ENCODE measurements at places on chromosomes 1 and 21.

- DNase-seq, result no peak
Measured at GRCh38 chr1:170075186-170075585, 691 bp upstream of the KIFAP3 start.

DNA sequence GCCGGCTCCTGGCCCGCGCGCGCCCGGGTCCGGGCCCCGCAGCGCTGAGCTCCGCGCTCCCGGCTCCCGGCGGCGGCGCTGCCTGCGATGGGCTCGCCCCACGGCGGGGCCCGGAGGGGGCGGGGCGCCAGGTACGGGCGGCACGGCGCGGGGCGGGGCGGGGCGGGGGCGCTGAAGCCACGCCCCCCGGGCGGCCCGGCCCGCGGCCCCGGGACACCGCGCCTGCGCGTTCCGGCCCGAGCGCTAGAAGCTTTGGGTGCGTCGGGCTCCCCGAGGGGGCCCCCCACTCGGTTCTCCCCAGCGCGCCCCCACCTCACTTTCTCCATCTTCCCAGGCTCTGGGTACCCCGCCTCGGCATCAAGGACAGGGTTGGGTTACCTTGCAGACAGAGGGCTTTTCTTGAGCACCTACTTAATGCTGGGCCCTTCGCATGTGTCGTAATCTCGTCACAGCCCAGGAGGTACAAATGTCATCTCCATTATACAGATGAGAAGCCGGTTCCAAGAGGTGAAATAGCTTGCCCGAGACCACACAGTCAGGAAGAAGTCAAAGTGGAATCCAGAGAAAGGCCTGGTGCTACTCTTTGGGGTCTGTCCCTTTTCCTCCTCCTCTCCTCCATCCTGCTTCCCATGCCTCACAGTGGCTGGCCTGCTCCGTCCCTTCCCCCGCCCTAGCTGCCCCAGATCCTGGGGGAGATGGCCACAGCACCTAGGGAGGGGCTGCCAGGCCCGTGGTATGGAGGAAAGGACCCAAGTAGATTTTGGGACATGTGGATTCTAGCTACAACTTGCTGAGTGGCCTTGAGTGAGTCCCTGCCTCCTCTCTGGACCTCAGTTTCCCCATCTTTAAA, 46.5 kb downstream of the RAP1GAP start:
- DNase-seq, result no peak

GRCh38 chr1:8097077-8097799, 71.1 kb upstream of the ERRFI1 start:
- DNase-seq, result no peak

DNA sequence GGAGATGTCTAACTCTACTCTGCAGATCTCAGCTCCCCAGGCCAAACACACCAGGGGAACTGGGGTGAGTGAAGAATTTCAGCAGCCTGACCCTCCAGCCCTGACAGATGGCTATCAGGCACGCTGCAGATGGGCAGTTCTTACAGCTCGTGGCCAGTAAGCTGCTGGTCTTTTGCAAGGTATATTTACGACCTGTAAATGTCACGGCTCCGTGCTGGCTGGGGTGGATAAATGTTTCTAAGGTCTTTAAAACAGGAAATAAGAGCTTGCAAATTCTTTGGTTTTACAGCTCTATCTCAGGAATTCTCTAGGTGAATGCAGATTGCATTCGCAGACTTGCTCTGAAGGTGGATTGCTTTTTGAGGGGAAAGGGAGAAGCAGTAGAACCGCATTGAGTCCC, 10.1 kb downstream of the DOP1B start:
- DNase-seq, result no peak

GRCh38 chr1:82722608-82723007, 921.9 kb downstream of the ADGRL2 start:
- DNase-seq, result no peak

GRCh38 chr1:79969886-79970285, 963.4 kb upstream of the ADGRL4 start:
- no peak for DNase-seq

GRCh38 chr1:241557551-241558193, 25.5 kb downstream of the KMO start:
- no peak for DNase-seq

DNA sequence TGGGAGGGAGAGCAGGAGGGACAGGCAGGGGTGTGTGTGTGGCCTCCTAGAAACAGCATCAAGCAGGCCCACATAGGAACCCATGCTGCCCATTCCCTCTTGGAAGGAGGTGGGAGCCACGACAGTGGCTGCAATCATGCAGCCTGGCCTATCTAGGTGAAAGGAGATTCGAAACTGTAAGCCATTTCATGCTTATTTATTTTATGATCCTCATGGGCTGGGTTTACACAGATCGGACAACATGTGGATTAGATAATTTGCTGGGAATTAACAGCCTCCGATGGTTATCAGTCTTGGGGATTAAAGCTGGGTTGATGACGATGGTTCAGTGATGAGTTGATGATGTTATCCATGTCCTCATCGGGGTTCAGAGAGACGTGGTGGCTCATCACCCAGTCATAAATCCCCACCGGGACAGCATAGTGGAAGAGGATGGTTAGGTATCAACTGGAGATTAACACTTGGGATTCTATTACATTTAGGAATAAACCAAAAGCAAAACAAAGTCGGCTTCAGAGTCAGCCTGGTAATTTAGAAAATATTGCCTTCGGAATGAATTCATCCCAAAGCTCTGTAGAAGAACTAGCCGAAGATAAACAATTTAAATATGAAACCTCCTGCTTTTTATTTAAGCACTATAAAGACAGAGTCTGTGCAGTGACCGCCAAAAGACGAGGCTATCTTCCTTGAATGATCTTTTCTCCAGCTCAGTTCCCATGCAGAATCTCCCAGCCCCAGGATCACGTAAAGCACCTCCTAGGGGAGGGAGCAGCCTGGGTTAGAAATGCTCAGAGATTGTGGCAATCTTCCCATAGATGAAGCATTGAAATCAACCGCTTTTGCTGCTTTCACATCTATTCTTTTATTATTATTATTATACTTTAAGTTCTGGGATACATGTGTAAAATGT, 252.8 kb downstream of the FOXD2 start:
- no peak for DNase-seq

DNA sequence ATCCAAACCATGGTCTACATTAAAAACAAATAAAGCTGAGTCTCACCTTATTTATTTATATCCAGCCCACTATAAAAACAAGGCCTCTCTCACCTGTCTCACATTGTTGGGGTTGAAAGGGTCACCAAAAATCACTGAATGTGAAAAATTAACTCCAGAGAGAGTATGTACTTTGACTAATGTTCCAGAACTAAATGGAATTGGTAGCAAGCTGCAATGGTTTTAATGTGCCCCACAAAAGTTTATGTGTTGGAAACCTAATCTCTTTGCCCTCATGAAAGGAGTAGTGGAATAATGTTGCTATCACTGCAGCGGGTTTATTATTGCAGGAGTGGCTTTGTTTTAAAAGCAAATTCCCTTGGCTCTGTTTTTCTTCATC, 230.3 kb downstream of the LTN1 start:
- DNase-seq, result no peak

DNA sequence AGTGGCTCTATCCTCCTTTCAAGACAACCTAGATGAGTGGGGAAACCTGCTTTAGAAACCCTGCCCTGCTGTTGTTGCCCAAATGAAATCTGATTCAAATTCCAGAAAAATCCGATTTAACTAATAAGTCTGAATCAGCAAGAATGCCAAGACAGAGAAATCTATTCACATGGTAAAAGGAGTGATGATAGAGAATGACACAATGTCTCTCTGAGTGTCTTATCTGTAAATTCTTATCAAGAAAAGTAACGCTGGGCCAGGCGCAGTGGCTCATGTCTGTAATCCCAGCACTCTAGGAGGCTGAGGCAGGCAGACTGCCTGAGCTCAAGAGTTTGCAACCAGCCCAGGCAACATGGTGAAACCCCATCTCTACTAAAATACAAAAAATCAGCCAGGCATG, 13.7 kb upstream of the GUCA2A start:
- no peak for DNase-seq

DNA sequence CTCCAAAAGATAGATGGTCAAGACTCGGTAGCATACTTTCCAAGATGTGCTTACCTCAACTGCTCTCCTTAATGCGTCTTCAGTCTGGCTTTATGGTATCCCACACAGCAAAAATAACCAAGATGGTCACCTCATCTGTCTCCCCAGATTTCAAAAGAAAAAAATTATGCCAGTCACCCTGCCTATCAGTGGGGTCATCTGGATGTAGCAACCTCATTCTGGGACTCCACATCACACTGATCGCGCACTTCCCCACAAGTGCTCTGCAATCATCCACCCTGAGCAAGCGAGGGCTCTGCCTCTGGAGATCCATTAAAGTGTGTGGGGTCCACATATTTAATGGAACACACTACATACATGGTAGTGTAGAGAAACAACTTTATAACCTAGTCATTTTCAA, 42.5 kb downstream of the ACBD3 start:
- DNase-seq, result no peak

- no peak for DNase-seq
Measured at GRCh38 chr1:110774398-110774797, 98.5 kb upstream of the CD53 start.

DNA sequence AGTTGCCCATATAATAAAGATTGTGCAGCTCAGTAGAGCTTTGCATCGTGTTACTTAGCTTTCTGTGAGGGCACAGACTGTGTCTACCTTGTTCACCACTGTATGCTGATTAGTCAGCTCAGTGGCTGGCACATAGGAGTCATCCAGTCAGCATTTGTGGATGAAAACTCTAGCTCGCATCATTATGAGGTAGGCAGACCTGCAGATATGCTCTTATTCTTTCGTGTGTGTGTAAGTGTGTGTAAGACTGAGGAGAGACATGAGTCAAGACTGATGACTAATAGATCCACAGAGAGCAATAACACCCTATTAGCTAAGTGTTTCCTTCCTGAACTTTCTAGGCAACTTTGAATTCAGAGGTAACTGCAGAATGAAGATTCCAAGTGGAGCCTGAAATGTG, 17.1 kb downstream of the TTF2 start:
- no peak for DNase-seq

DNA sequence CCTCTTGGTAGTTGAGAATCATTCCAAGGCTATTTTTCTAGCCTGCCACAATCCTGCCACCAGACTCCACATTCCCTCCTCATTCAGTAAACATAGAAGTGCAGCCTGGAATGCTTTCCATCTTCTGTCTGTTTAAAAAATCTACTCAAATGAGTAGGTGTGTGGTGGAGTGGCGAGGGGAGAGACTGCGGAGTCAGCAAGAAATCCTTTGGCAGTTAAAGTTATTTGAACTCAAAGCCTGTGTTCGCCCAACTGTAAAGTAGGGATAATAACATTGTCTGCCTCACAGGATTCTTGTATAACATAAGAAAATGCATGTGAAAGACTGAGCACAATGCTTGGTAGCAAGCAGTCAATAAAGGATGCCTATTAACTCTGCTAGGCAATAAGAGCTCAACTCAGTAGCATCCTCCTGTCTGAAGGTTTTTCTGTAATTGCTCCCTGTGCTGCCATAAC, 22.2 kb upstream of the DPT start:
- no peak for DNase-seq

- DNase-seq, result no peak
Measured at GRCh38 chr1:242139986-242140385, 141.1 kb upstream of the MAP1LC3C start.

DNA sequence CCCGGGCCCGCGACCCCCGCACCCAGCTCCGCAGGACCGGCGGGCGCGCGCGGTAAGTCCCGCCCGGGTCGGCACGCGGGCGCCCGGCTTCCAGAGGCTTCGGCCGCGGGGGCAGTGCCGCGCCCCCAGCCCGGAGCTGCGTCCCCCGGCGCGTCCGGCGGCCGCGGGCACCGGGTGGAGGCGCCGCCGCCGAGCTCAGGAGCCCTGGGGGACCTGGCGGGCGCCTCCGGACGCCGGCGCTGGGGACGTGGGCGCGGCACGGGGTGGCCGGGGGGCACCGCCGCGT, 227 bp downstream of the NBL1 start:
- no peak for DNase-seq

DNA sequence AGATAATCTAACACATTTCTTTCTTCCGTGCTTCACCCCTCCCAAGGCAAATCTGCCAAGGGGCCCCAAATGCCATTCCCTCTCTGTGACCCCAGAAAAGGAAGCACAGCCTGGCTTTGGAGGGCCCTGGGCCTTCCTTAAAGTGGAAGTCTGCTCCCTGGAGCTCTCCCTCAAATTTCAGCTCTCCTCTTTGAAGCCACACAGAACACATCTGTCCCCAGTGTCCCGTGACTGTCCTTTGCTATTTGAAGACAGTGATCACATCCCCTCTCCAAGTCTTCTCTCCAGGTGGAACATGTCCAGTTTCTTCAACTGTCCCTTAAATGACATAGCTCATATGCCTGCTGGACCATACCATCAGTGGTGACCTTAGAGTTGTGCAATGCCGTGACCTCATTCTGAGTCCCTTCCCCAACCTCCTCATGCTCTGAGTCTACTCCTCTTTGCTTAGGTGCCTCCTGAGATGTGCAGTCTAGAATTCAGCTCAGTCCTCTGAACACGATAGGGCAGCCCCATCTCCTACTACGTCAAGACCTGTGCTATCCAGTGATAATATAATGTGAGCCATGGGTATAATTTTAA, 18.4 kb upstream of the FOXO6 start:
- DNase-seq, result no peak

DNA sequence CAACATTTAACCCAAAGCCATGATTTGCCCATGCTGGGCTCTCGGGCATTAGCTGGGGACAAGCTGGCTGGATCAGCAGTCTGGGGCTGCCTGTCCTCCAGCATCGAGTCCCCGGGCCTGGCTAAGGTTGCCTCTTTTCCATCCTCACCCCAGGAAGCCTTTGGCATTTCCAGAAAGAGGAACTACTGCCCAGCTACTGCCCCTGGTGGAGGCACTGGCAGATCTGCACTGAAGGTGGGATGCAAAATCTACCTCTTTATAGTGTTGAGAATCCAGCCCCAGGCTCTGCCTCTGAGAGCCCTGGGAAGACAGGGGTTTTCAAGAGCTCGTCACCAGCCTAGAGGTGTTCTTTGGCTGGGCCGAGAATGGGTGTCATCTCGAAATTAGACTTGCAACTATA, 635.9 kb downstream of the MATN1 start:
- no peak for DNase-seq

- no peak for DNase-seq
Measured at GRCh38 chr1:164524810-164525209, 34.2 kb upstream of the PBX1 start.

DNA sequence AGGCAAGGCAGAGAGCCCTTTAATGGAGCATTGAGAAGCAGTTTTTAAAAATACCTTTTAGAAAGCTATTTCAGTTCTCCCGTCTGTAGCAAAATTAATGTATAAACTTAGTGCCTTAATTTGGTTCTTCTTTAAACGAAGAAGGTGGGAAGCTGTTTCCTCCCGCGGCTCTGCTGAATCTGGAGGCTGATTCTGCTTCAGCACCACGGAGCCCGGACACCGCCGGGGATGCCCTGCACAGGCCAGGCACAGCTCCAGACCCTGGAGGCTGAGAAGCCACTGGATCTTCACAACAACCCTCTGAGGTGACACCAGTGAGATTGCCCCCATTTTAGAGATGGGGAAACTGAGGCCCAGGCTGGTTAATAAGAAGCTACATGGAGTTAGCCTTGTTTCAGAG, 175.8 kb upstream of the VAMP3 start:
- DNase-seq, result no peak

Data from stimulated activated CD4-positive, alpha-beta T cell treated with anti-CD3 and anti-CD28 coated beads, Interleukin-1b, Interleukin-23, amount 100 ng/mL, for 1 hour (primary cell).